ENCODE measurements at places on chromosomes 11 and 22.

- no peak for DNase-seq
Observed at GRCh38 chr22:40491990-40492631, 121.7 kb downstream of the SGSM3 start.

GRCh38 chr11:87583931-87584330, 546.2 kb downstream of the TMEM135 start:
- no peak for DNase-seq

- no peak for DNase-seq
Observed at GRCh38 chr22:40113696-40114095, 64.0 kb upstream of the TNRC6B start.

DNA sequence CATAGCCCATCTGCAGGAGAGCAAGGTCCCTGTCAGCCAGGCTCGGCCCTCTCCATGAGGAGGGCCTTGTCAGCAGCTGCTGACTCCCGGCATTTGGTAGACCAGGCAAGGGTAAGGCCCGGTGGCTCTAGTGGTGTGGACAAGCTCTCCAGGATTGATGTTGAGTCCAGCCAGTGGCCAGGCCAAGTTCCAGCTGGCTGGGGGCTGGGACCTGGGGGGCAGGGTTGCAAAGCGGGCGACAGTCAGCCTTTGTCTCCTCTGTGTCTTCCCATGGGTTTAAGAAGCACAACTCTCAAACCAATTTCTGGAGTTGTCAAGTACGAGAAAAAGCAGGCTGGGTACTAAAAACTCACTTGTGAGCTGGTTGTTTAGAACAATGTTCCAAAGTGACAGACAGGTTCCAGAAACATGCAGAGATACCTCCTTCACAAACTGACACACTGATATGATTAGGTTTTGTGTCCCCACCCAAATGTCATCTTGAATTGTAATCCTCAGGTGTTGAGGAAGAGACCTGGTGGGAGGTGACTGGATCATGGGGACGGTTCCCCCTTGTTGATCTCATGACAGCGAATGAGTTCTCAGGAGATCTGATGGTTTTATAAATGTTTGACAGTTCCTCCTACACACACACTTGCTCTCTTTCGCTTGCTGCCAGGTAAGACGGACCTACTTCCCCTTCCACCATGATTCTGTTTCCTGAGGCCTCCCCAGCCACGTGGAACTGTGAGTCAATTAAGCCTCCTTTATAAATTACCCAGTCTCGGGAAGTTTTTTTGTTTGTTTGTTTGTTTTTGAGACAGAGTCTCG, 52.3 kb upstream of the SERPIND1 start:
- DNase-seq: no peak

DNA sequence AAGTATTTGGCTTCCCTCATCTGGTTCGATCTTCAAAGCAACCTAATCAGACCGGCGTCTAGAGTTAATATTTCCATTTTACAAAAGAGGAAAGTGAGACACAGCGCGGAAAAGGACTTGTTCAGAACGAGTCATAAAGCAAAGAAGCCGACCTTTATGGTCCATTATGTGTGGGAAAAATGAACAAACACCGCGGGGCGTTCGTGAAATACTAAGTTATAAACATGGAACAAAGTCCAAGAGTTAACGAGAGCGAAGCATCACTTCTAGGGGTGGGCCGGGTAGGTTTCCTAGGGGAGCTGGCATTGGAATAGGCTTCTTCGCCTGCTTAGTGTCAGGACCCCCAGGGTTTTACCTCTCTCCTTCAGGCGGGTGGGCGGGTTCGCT, 575 bp downstream of the DUSP18 start:
- no peak for DNase-seq

GRCh38 chr11:116199182-116199581, 573.6 kb downstream of the BUD13 start:
- DNase-seq: no peak

DNA sequence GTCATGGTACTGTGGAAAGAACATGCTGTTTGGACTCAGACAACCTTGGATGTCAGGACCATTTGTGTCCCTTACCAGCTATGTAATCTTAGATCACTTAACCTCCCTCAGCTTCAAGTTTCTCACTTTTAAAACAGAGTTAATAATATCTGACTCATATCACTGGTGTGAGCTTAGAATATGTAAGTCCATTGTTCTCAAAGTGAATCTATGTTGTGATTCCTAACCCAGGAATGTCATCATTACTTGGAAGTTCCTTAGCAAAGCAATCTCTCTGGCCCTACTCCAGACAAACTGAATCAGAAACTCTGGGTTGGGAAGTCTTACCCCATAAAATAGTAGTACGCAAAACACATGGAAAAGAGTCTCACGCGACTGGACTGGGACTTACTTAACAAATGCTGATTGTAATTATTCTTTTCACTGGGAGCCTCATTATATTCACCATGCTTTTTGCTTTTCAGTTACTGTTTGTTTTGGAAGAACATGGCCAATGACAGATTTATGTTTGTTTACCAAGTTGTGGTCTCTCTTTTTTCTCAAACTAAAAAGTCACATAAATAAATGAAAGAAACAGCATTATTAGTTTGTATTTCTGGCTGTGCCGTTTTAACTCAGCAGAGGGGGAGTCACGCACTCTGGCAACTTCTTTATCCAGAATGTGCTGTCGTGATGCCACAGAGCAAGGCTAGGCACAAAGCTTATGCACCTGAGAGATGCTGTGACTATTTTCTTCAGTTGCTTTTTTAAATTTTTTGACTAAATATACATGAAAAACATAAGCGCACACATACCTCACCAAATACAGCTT, 217.7 kb upstream of the CTSC start:
- peak; percentile 17 for DNase-seq

DNA sequence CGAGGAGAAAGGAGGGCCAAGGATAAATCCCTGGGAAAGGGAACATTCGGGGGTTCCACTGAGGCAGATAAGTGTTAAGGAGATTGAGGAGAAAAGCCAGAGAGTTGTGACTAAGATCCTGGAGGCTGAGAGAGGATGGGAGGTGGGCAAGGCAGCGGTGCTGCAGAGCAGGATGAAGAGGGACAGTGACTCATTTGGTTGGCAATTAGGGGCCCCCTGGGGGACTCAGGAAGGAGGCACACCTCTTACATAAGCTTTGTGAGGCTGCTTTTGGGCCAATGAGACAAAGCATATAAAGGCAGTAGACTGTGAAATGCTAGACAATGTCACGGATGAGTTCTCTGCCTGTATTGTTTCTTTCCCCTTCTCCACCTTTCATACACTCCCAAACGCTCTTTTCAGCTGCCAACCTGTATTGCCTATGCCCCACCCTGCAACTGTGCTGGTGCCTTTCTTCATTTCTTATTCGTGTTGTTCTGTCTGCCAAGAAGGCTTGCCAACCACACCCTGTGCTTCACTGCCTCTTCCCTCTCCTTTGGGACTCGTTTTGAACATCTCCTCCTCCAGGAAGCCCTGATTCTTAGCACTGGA, 246.8 kb upstream of the KIRREL3 start:
- DNase-seq: no peak

GRCh38 chr11:118398791-118399559, 2.4 kb upstream of the ATP5MG start:
- no peak for DNase-seq

DNA sequence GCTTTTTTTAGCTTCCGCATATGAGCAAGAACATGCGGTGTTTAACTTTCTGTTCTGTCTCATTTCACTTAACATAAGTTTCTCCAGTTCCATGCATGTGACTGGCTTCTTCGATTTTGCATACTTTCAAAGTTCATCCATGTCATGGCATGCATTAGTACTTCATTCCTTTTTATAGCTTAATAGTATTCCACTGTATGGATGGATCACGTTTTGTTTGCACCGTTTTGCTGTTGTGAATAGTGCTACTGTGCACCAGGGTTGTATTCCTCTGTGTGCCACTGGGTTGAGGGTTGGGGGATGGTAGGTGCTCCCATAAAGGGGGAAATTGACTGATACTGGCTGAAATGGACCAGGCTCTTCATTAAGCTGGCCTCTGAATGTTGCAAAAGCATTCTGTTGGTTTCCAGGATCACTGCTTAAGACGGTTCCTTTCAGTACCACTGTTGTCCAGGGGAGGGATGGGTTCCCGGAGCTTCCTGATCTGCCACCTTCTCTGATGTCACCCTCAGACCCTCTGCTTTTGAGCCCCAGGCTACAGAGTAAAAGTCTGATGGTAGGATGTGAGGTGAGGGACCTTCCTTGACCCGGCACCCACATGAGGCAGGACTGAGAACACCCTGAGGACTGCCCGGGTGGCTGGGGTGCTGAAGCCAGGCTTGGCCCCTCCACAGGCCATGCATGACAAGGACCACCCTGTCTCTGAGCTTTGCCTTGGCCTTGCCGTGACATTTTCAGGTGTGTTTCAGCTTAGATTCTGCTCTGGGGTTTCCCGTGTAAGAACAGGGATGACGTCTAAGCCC, 24.4 kb downstream of the DGCR6L start:
- no peak for DNase-seq

DNA sequence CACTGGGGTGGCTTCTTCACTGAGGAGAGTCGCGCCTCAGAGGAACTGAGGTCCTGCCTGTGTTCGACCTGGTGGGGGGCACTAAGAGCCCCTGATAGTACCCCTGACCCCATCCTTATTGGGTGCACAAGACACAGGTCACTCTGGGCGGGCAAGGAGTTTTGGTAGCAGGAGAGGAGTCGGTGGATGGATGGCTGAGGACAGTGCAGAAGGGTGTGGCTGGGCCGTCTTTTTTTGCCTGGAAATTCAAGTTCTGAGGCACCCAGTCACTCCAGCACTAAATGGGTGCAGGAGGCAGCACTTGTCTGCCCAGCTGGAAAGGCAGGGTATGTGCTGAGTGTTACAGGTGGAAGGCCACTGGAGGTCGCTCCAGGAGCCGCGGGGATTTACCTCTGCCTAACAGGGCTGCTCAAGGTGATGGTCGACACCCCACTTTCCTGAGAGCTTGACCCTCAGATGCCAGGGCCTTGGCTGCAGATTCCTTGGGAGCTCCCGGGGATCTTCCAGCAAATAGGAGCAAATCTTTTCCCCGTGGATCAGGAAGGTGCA, 960 bp downstream of the TSSC4 start:
- no peak for DNase-seq

- no peak for DNase-seq
Observed at GRCh38 chr22:46561435-46561905, 24.1 kb upstream of the CELSR1 start.

DNA sequence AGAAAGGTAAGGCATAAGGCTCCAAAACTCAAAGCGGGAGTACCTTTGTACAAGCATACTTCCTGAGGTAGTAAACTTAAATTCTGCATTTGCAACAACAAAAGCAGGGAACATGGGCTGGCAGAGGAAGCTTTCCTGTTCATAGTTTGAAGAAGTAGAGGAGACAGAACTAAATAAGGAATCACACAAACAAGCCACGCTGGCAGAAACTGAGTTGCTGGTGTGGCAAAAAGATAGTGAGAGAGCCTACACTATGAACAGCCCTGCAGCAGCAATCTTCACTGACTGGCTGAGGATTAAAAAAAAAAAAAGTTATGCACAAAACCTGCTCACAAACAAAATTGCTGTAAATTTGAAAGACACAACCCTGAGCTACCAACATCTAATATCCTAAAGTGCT, 46.5 kb downstream of the FCHSD2 start:
- no peak for DNase-seq

DNA sequence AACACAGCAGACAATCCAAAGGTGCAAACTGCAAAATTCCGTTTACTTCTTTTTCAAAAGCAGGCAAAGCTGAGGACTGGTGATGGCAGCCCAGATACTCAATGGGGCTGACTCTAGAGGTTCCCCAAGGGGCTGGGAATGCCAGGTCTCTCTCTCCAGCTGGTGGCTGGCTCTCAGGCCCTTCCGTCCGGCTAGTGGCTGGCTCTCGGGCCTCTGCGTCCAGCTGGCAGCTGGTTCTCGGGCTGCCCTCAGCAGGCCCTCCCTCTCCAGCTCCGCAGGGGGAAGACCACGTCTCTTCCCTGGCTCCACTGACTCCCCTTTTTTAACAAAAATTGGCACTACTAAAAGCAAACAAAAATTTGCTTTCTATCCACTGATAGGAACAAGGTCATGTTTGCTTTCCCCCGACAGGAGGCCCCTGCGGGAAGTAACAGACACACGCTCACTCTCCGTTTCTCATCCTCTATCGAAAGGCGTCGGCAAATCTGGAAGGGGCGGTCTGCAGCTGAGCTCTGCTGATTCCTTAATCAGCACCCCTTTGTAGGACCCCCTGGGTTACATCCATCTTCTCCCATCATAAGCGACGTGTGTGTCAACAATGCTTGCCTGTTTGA, 381.4 kb downstream of the BRD1 start:
- peak; percentile 22 for DNase-seq

GRCh38 chr11:83982825-83983224, 696.7 kb upstream of the CCDC90B start:
- no peak for DNase-seq

DNA sequence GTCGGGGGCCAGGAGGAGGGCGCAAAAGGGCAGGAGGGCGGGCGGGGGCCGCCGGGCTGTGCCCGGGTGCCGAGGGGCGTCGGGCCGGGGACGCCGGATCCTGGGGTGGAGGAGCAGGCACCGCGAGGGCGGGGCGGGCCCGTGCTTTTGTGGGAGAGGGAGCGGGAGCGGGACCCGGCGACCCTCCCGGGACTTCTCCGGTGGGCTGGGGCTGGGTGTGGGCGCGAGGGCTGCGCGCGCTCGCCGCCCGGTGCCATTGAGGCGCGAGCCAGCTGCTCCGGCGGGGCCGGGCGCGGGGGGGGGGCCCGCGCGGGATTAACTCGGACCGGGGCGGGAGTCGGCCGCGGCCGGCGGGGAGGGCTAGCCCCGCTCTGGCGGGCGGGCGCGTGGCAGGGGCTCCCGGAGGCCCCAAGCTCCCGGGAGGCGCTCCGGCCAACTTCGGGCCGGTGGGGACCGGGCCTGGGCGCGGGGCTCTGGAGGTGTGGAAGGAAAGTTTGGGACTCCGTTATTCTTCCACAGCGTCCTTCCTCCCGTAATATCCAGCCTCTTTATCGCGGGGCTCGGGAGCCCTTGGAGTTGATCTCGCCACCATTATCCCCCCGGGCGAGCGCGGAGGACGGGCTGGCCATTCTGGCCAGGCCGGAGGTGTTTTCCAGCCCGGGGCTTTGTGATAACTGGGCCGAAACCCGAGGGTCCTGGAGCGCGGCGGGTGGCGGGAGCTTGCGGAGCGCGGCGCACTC, 936 bp downstream of the CECR2 start:
- DNase-seq: no peak

DNA sequence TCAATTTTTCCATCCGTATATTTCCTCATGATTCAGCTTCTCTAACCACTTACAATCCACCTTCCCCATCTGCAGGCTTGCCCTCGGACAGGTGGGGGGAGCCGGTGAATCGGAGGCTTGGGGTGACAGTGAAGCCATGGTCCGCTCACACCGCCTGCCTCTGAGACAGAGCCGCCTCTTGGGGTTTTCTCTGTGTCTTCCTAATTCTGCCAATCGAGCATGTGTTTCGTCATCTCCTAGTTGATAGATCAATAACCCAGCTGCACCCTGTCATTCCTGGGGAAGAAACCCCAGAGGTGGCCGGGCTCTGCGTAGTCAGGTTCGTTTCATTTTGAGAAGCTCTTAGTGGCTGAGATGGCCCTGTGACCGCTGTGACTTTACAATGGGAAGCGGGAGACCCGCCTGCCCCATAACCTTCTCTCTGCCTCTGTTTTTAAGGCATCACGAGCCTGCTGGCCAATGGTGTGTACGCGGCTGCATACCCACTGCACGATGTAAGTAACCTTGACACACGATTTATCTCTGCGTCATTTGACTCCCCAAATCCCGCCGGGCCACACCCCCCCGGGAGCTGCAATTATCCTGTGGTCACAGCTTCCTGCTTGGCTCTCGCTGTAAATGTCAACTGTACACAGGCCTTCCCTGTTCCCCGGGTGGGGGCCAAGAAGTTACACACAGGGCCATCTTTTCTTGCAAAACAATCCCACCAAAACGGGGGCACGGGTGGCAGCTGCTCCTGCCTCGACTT, 33.3 kb downstream of the ANO1 start:
- DNase-seq: peak; percentile 87

Measured in breast epithelium (tissue), 4 donors.